ENCODE measurements at places on chromosomes 12 and 14. TPM values are rescaled to one million over a fixed set of nuclear protein-coding genes. Genes with fewer than 3 reads are reported as not detected.

SIX6 gene
- total RNA-seq = not detected

HIF1A gene
- 151 TPM for total RNA-seq

C12orf60 gene
- 1.6 TPM for total RNA-seq

NAP1L1 gene
- total RNA-seq = 144 TPM

CD4 gene
- 2.0 TPM for total RNA-seq

LRTM2 gene
- 1.6 TPM for total RNA-seq

SSTR1 gene
- 8.2 TPM for total RNA-seq

KRT82 gene
- total RNA-seq = not detected

ARMH4 gene
- 54.2 TPM for total RNA-seq

CLEC2B gene
- 1.6 TPM for total RNA-seq

RNASE3 gene
- total RNA-seq = not detected

TAS2R20 gene
- 6.9 TPM for total RNA-seq

ETFRF1 gene
- 29.8 TPM for total RNA-seq

C1QL4 gene
- total RNA-seq = 0.41 TPM

TTLL5 gene
- 35.1 TPM for total RNA-seq

UNC79 gene
- total RNA-seq = 43.6 TPM

ZNF140 gene
- 75.8 TPM for total RNA-seq

RPL10L gene
- not detected for total RNA-seq

ZFC3H1 gene
- total RNA-seq = 30.6 TPM

TEX52 gene
- not detected for total RNA-seq

POMT2 gene
- 14.3 TPM for total RNA-seq

SLC41A2 gene
- total RNA-seq = 147 TPM

ZC2HC1C gene
- 2.4 TPM for total RNA-seq
